ENCODE measurements at places on chromosomes 2 and 18.

- DNase-seq: no peak
Measured at GRCh38 chr2:217314021-217314460, 454.2 kb upstream of the TNP1 start.

- no peak for DNase-seq
Measured at GRCh38 chr2:72442270-72442669, 294.6 kb upstream of the CYP26B1 start.

DNA sequence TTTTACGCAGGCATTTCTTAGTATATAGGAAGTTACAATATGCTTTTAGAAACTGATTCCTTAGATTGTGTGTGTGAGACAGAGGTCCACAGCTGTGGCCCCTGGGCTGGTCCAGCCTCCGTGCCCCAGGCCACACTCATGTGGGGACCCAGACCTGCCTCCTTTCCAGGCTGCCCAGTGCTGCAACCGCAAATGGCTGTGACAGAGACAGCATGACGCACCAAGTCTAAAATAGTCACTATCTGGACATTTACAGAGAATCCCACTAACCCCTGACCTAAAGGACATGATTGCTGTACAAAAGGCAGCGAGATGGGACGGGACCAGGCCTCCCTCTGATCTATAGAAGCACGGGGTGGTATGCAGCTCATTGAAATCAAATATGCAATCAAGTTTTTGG is 152.2 kb downstream of the TMEM18 start:
- DNase-seq: no peak

DNA sequence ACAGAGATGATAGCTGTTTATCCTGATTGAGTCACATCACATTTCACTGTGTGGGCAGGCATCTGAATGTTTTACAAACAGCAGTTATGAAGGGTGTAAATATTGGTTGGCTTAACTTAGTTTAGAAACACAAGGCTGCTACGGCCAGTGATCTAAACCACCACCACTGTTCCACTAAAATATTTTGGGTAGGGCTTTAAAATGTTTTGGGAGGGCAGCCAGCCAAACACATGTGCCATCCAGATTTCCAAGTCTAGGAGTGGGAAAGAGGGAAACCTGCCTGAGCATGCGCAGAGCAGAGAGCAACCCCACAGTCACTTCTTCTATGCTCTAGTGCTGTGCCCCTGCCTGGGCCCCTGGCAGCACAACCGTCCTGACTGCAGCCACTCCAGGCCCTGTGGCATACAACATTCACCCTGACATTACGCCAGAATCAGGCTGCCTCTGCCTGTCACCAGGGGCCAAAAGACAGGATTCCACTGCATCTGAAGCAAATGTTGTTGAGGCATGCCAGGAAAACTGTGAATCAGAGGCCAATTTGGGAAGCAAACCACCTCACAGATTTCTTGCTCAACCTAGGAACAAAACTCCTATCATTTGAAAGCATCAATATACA is 74.8 kb upstream of the COL5A2 start:
- DNase-seq: no peak

DNA sequence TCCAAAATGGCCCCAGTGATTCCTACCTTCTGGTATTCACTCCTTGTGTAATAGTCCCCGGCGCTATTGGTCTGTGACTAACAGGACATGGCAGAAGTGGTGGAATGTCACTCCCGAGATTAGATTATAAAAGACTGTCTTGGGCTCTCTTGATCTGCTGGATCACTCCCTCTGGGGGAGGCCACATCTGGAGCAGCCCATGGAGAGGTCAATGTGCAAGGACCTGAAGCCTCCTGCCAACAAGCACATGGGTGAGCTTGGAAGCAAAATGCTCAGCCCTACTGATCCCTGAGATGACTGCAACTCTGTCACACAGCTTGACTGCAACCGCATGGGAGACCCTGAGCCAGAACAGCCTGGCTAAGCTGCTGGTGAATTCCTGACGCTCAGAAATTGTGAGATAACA is 94.3 kb upstream of the GLI2 start:
- no peak for DNase-seq

DNA sequence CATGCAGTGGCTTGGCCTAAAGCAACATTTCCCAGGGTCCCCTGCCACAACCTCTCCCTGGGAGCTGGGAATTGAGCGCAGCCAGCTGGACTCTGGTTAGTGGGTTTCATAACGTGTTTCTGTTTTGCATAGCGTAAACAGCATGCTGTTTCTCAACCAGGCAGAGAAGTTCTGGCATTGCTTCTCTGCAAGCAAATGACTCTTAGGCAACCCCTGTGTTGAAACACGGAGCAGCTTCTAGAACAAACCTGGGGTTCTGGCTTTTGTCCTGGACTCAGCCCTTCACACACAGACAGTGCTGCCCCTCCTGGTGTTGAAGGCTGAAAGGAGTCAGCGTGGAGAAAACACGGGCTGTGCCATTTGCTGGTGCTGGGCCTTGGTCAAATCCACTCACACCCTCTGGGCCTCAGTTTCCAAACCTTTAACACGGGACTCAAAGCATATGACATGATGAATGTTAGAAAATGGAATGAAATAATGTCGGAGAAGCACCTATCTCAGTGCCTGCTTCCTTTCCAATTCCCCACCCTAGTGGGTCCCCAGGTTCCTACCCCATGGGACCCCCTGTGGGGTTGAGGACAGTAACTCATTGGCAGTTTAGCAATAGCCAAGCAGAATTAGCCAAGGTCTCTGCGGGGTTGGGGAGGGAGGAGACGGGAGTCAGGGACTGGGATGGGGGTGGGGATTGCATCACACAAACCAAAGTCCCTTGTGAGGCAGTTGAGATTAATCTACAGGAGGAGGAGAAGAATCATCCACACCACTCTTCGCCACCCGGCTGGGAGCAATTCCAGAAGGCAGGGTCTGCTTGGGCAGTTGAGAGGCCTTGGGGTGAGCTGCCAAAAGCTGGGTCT is 30.2 kb upstream of the IL1R2 start:
- no peak for DNase-seq

DNA sequence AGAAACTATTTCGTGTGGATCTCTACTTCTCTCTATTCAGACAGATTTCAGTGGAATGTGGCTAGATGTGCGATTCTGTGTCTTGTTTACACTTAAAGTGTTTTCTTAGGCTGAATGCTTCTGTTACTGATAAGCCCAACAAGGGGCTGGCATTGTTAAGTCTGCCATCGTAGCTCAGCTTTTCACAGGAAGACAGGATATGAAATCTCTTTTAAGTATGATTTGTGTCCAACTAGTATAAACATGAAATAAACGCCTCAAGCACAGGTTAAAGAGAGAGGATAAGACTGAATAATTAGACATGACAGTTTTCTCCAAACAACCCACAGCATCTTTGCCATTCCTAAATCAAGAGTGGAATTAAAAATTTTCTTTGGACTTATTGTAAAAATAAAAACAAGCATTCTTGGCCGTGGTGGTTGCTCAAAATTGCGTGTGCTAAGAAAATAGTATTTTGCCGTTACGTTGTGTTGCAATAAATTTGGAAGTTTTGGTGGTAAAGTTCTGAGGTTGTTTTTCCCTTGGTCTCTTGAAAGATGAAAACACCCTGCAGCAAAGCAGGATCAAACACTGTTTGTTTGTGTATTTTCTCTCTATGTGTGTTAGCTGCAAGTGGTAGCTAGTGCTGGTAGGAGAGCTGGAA is 1.0 kb downstream of the VIT start:
- DNase-seq: no peak

DNA sequence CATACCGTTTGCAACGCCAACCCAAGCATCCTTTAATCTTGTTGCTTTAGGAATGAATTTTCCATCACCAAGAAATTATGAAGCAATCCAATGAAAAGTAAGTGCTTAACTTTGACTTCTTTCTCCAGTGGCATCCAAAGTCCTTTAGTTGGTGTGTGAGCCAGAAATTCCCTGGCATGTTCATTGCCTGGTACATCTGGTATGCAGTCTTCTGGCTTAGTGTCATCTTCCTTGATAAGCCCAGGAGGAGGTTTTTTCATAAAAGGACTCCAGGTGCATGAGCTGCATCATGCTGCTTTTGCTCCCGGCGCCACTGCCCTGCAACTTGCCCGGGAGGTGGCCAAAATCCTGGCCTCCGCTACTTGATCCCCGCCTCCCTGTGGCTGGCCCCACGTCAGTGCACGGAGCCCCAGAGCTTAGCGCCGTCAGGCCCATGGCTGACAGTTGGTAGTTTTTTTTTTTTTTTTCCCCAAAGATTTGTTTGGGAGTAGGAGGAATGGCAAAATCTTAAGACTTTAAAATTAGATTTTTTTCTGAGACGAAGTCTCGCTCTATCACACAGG is 58.7 kb downstream of the PUM2 start:
- DNase-seq: no peak

DNA sequence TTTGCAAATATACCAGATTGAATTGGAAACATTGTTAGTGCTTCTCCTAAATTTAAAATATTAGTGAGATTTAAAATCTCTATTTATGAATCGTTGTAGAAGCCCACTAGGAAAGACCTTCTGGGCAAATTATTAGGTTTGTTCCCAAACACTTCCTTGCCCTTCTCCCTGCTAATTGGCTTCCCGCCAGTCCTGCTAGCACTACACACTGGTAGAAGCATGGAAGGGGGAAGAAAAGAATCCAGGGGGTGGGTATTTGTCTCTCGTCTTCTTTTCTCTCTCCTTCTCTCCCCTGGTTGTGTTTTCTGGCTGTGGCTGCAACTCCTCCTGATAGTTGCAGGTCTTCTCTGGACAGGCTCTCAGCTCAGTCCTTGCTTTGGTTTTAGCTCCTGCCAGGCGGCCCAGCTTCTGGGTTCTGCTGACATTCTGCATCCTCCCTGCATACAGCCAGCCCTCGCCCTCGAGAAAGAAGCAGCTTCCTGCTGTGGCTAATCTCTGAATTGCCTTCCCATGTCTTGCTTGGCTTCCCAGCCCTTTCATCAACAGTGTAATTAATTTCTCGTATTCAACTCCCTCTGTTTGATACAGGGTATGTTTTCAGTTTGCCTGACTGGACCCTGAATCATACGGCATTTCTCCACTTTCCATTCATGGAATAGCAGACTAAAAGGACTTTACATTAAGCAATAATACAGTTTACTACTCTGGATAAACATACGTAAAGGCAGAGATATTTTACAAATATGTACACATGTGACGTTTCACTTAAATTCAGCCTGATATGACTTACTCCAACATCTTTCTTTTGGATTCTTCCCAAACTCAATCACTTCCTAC is 6.9 kb upstream of the PARD3B start:
- DNase-seq: no peak

DNA sequence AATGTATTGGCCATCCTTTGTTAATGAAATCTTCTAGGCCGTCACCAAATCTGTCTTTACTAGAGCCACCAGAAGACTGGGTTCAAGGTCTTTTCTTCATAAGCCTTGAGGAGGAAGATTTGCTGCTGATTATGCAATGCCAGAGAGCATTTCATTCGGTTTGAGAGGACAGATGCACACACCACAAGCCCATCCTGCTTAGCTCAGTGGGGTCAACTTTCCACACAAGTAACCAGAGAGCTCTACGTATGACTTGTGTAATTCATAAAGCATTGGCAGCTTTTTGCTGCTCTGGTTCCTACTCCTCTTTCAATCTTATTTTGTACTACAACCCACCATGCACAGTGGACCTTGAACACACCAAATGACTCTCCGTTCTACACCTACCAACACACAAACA is 106.9 kb downstream of the OSR1 start:
- DNase-seq: no peak

GRCh38 chr2:233485726-233486125 is 80.9 kb downstream of the USP40 start:
- DNase-seq: no peak

DNA sequence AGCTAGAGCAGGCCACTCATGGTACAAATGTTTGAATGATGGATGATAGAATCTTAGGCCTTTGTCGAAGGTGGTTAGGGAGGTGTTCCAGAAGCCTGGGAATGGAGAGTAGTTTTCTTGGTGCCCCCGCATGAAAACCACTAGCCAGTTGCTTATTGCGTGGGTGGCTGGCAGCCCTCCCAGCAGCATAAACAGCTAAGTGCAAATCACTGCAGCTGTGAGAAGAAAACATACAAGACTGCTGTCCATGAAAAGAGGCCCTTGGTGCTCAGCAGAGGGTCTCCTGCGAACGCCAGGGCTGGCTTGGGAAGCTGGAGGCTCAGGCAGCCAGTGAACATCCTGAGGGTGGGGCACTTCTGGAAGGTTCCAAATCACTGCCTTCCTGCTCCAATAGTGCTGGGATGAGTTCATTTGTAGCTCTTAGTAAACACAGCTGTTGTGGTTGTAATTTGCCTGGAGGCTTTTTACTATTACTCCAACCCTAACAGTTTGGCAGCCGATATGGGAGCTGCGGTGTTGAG is 118.8 kb downstream of the MGAT5 start:
- no peak for DNase-seq

DNA sequence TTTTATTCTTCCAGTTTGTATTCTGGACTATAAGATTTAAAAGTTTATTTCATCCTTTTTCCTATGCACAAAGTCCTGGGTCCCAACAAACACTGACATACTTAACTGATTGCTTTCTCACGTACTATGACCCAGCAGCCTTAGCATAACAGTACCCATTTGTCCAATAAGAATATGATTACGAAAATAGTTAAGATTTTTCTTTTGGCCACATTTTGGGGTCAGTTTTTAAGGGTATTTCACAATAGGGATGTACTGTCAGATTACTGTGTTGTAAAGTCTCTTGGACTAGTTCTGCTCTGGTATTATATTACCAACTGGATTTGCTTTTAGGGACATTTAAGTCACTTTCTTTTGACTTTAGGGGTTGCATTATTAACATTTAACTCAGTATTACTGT is 46.1 kb downstream of the TTC39C start:
- no peak for DNase-seq

GRCh38 chr2:130345611-130346010 is 2.9 kb downstream of the IMP4 start:
- DNase-seq: no peak

GRCh38 chr2:174121612-174122011 is 126.7 kb downstream of the OLA1 start:
- no peak for DNase-seq

DNA sequence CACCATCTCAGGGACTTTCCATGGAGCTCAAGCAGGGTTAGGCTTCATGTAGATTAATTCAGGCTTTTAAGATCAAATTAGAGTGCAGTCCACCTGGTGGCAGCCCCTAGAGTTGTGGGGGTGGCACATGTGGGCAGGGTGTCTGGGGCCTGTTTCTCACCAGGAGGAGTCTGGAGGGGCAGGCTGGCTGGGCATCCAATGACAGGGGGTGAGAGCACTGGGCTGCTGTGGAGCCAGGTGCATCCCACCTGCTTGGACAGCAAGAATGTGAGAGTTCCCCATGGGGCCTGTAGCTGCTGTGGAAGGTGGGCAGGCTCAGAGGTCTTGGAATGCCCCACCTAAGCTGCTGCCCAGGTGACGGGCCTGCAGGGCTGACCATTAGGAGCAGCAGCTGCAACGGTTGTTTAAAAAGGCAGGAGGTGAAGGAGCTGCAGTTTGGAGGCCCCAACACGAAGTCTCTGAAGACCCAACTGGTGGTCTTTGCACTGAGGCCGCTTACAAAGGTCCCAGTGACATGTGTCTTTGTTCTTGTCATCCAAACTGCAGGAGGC is 686.3 kb upstream of the HS6ST1 start:
- DNase-seq: no peak

- no peak for DNase-seq
Measured at GRCh38 chr2:46535360-46535759, 56.0 kb downstream of the TMEM247 start.

Measured in stimulated activated CD8-positive, alpha-beta memory T cell treated with anti-CD3 and anti-CD28 coated beads, Interleukin-15, amount 100 ng/mL, for 24 hours (primary cell).